Stimulated activated naive CD4-positive, alpha-beta T cell treated with Interleukin-2 at 50 U/mL for 16 hours (primary cell): ENCODE measurements at places on chromosomes 6 and 20.

DNA sequence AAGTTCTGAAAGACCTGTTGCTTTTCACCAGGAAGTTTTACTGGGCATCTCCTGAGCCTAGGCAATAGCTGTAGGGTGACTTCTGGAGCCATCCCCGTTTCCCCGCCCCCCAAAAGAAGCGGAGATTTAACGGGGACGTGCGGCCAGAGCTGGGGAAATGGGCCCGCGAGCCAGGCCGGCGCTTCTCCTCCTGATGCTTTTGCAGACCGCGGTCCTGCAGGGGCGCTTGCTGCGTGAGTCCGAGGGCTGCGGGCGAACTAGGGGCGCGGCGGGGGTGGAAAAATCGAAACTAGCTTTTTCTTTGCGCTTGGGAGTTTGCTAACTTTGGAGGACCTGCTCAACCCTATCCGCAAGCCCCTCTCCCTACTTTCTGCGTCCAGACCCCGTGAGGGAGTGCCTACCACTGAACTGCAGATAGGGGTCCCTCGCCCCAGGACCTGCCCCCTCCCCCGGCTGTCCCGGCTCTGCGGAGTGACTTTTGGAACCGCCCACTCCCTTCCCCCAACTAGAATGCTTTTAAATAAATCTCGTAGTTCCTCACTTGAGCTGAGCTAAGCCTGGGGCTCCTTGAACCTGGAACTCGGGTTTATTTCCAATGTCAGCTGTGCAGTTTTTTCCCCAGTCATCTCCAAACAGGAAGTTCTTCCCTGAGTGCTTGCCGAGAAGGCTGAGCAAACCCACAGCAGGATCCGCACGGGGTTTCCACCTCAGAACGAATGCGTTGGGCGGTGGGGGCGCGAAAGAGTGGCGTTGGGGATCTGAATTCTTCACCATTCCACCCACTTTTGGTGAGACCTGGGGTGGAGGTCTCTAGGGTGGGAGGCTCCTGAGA, at the start of gene HFE:
Gene HFE (plus strand): TSS at position 146 of the 832 bp plus-strand sequence. CDS start 12 bp downstream, at position 158.
- DNase-seq: peak; percentile 21

DNA sequence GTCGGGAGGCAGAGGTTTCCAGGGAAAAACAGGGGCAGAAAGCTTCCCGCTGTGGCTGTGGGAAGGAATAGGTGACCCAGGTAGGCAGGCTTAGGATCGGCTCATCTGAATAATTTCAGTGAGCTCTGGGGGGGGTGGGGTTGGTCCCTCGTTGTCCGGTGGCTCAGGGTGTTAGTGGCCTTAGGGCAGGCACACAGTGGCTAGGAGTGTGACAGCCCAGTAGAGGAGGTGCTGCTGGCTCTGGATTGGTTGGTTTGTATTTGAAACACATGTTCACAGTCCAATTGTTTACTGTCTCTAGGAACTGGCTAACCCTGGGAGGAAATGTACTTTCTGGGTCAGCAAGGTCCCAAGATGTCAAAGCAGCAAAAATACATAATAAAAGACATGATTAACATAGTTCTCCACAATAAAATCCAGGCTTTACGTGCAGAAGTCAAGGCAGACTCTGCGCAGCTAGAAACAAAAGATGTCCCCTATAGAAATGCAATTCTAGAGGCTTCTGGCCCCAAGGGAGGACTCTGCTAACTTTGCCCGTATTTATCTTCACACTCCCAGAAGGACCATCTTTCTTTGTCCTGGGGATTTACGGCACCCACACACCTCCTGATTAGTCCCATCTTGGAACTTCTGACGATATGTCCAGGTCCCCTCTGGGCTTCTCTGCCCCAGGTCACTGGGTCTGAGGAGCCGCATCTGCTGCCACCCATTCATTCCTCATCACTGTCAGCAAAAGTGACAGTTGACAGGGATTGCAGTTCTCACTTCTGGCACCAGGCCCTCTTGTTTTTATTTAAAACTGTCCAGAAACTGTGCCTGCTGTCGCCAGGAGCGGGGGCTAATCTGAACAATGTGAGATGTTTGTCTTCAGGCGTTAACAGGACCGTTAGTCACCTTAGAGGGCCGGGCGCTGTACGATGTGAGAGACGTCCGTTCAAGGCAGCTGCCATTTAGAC, 18.7 kb downstream of the MOCS3 start:
- no peak for DNase-seq

DNA sequence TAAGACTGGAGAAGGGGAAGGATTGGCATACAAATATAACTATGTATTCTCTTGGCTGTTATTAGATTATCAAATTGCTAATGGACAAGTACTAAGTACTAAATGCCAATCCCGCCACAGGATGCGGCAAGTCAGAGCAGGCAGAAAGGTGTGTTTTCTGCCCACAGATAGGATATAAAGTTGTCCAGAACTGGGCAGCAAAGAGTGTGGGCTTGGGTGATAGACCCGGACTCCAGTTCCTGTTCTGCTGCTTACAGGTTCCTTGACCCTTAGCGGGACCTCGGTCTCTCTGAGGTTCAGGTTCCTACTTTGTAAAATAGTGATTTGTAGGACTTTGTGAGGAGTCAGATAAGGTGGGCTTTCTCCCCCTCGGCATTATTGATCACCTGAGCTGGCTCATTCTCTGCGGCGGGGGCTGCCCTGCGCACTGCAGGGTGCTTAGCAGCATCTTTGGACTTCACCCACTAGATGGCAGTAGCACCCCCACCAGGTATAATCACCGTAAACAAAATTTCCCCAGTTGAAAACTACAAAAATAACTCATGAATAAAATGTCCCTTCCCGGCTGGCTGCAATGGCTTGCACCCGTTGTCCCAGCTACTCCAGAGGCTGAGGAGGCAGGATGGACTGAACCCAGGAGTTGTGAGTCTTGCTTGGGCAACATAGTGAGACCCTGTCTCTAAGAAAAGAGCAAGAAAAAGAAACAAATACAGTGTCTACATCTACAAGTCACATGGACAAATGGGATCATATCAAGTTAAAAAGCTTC, 193.1 kb downstream of the DOK5 start:
- DNase-seq: no peak

DNA sequence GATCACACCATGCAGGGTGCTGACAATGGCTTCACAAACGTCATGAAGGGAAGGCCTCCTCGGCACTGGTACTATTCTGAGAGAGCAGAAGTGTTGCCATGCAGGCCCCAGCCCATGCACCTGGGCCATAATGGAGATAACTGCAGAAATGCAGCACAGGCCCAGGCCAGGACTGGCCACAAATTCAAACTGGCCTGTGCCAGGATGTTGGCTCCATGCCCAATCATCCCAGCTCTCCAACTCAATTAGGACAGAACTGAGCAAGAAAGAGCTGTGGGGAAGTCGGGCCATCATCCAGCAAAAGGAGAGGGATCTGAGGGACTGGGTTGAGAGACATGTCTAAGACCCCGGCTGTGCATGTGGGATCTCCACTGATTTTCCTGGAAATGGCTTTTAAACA, 48.9 kb upstream of the SYNDIG1 start:
- no peak for DNase-seq

- DNase-seq: no peak
These were observed 426.5 kb upstream of the RNF217 start for GRCh38 chr6:124535746-124536145.

- DNase-seq: no peak
These were observed 637 bp downstream of the TRPC4AP start for GRCh38 chr20:35091816-35092523.

- DNase-seq: no peak
These were observed 25.7 kb downstream of the TTI1 start for GRCh38 chr20:38007526-38007925.

GRCh38 chr6:4667591-4667990, 108.6 kb upstream of the CDYL start:
- no peak for DNase-seq
